ENCODE measurements at places on chromosomes 7 and 10. TPM values are rescaled to one million over a fixed set of nuclear protein-coding genes. Genes with fewer than 3 reads are reported as not detected.

DNA sequence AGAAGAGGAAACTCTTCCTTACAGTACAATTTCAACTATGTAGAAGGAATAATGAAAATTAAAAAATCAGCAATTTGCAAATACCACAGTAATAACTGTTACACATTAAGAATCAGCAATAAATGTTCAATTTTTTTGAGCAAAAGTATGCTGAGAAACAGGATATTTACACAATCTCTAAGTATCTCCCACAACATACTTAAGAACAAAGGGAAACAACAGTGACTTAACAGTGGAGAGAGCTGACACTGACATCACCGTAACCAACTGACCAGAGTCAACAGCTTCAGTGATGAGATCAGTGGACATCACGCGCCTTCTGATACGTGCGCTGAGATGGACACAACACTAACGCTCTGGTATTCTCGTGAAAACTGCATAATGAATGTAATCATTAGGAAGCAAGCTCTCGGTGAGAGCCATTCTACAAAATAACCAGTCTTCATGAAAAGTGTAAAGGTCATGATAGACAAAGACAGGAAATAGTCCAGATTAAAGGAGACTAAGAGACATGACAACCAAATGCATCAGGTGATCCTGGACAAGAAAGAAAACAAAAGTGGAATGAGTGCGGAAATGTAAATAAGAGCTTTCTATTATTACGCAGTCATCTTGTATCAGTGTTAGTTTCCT, 82.6 kb downstream of the PIP4K2A start:
- H3K27ac ChIP-seq: no peak overlapping the region
- no peaks in the 10 kb centered on the region for H3K27me3 ChIP-seq
- peaks cover 10% of the 10 kb centered on the region for H3K4me1 ChIP-seq
- no peak overlapping the region for H3K4me3 ChIP-seq
- no peak for DNase-seq

- H3K27me3 ChIP-seq: no peaks in the 10 kb centered on the region
- peaks cover 12% of the 10 kb centered on the region for H3K36me3 ChIP-seq
- peak overlapping the region; percentile 16 for H3K27ac ChIP-seq
- H3K4me3 ChIP-seq: no peak overlapping the region
These were observed 127.2 kb downstream of the NRBF2 start for GRCh38 chr10:63260103-63260859.

DNA sequence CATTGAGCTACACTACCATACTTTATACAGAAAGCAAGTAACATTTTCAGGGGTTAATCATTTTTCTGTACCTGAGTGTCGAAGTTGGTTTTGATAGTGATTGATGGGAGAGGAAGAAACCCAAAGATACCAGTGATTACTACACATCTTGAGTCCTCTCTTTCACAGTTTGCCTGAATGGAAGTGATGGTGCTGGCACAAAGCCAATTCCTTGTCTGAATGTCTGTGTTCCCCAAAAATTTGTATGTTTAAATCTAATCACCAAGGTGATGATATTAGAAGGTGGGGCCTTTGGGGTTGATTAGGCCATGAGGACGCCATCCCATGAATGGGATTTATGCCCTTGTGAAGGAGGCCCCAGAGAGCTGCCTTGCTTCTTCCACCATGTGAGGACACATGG, 696.9 kb upstream of the ANKRD30A start:
- H3K27ac ChIP-seq: no peak overlapping the region
- H3K4me3 ChIP-seq: no peak overlapping the region
- no peak for DNase-seq
- H3K27me3 ChIP-seq: no peaks in the 10 kb centered on the region
- H3K36me3 ChIP-seq: no peaks in the 10 kb centered on the region

- H3K36me3 ChIP-seq: no peaks in the 10 kb centered on the region
- H3K27ac ChIP-seq: peak overlapping the region; percentile 70
- H3K4me1 ChIP-seq: peaks cover 12% of the 10 kb centered on the region
- DNase-seq: peak; percentile 18
- no peaks in the 10 kb centered on the region for H3K27me3 ChIP-seq
These were observed 97.7 kb upstream of the MEOX2 start for GRCh38 chr7:15783987-15784693.

DNA sequence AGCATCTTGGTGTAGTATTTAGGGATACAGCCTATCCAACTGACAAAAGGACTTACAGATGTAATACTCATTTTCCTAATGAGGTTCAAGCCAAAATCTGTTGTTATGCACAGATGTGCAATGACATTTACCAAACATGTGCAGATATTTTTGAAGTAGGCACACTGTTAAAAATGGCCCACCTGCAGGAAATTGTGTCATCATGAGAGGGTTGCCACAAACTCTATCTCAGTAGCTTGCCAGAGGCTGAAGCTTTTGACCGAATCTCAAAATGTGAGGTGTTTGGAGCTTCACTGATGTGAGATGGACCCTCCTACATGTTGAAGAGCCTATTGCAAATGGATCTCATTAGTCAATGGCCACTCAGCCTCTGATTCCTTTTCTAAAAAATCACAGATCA, 89.7 kb upstream of the CSTF2T start:
- H3K4me3 ChIP-seq: no peak overlapping the region
- H3K27ac ChIP-seq: no peak overlapping the region
- H3K4me1 ChIP-seq: no peaks in the 10 kb centered on the region
- H3K27me3 ChIP-seq: no peaks in the 10 kb centered on the region

DNA sequence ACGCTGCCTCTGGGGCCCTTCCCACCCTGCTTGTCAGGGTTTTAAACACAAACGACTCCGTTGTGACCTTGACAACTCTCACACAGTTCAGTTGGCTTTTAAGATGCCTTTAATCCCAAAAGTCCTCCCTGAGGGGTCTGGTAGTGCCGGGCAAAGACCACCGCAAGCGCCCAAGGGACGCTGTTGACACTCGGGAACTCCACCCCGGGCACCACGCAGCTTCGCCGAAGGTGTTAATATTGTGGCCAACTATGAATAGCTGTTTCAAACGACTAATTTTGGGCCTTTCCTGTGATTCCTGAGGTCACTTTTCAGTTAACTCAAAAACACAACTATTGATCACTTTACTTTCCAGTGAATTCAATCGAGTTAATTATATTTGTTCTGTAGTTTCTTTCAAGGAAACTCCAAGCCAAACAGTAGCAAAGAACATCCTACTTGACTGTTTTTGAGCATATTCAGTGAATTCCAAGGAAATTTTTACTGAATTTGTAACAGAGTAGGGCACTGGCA, 958 bp upstream of the ESYT2 start:
- peak overlapping the region; percentile 99 for H3K27ac ChIP-seq
- no peaks in the 10 kb centered on the region for H3K27me3 ChIP-seq
- peak overlapping the region; percentile 81 for H3K4me3 ChIP-seq
- no peak for DNase-seq

GRCh38 chr7:87028636-87029035, 30.8 kb downstream of the ELAPOR2 start:
- no peak overlapping the region for H3K27ac ChIP-seq
- DNase-seq: no peak
- no peaks in the 10 kb centered on the region for H3K27me3 ChIP-seq
- H3K4me3 ChIP-seq: no peak overlapping the region
- no peaks in the 10 kb centered on the region for H3K4me1 ChIP-seq

DNA sequence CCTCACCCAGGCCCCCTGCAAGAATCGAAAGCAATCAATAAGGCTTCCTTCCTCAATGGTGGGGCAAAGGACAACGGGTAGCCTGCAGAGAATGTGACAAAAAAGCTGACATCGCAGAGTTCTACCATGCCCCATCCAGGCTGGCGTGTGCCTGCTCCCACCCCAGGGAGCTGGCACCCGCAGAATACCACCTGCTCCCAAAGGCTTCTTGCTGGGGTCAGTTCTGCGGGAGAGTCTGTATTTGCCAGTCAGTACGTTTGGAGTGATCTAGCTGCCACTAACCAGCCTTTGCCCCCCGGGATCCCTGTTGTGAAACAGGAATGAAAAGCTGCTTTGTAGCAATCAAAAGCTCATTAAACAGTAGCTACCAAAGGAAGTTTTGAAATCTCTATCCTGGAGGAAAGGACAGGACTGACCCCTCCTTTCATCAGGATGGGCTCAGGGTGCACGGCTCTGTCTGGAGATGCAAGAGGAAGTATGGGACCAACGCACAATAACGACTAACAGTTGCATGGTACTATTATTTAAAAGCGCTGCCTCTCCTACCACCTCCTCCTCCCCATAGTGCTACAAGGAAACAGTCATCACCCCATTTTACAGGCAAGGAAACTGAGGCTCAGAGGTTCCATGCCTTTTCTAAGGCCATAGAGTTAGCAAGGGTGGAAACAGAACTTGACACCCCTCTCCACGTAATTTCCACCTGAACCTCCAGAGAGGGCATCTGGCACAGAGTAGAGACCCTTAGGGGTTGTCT, 67.0 kb downstream of the FGFR2 start:
- DNase-seq: no peak
- H3K27ac ChIP-seq: no peak overlapping the region
- H3K36me3 ChIP-seq: peaks cover 2% of the 10 kb centered on the region
- H3K4me1 ChIP-seq: peaks cover 12% of the 10 kb centered on the region
- no peak overlapping the region for H3K4me3 ChIP-seq
- no peaks in the 10 kb centered on the region for H3K27me3 ChIP-seq

GRCh38 chr10:102066399-102067088, 1.4 kb downstream of the HPS6 start:
- no peak for DNase-seq
- H3K4me3 ChIP-seq: peak overlapping the region; percentile 59
- no peaks in the 10 kb centered on the region for H3K4me1 ChIP-seq
- peaks cover 3% of the 10 kb centered on the region for H3K27me3 ChIP-seq
- no peaks in the 10 kb centered on the region for H3K36me3 ChIP-seq

- no peak overlapping the region for H3K27ac ChIP-seq
- no peaks in the 10 kb centered on the region for H3K36me3 ChIP-seq
- no peaks in the 10 kb centered on the region for H3K4me1 ChIP-seq
- no peak for DNase-seq
These were observed 90.0 kb upstream of the ADRB1 start for GRCh38 chr10:113953505-113954272.

DNA sequence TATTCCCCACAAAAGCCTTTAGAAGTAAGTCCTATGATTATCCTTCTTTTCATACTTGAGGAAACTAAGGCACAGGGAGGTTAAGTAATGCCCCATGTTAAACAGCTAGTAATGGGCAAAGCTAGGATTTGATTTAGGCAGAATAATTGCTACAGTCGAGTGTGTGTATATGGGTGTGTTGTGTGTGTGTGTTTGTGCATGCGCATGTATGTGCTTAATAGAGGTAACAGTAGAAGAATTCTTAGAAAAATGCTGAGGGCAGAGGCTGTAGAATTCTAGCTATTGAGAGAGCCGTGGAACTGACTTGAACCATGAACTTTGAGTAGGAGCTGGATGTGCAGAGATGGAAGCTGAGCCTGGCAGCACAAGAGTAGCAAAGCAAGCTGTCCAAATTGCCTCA, 131.3 kb upstream of the WNT16 start:
- no peak overlapping the region for H3K27ac ChIP-seq
- no peaks in the 10 kb centered on the region for H3K27me3 ChIP-seq
- H3K4me3 ChIP-seq: no peak overlapping the region
- no peak for DNase-seq

- no peak overlapping the region for H3K27ac ChIP-seq
- no peak for DNase-seq
- no peaks in the 10 kb centered on the region for H3K4me1 ChIP-seq
- H3K36me3 ChIP-seq: peaks cover 71% of the 10 kb centered on the region
These were observed 17.6 kb downstream of the NUP205 start for GRCh38 chr7:135575296-135575695.

DNA sequence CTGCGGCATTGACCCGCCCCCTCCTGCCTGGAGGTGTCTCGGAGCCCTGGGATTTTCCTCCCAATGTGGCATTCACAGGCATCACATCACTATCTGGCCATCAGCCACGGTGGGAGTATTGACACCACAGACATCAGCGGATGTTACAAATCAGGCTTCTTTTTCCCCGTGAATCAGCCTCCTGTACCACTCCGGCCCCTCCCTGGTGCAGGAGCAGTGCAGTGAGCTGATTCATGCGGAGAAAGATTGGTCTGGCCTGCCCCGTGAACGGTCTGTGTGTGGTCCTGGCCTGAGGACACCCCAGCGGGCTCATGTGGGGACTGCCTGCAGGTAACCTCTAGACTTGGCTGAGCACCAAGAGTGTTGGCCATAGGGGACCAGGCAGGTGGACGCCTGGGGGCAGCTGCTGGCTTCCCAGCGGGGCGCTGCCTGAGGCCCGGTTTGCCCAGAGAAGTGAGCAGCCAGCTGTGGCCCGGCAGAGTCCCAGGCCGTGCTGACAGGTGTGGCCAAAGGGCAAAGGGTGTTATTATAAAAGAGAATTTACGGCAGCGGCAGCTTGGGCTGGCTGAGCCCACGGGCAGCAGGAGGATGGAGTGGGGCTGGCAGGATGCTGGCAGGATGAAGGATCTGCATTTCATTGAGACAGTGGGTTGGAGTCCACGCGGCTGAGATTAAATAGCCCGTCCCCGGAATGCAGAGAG, 32.1 kb upstream of the GNA12 start:
- no peaks in the 10 kb centered on the region for H3K36me3 ChIP-seq
- no peak overlapping the region for H3K27ac ChIP-seq
- no peaks in the 10 kb centered on the region for H3K27me3 ChIP-seq

DNA sequence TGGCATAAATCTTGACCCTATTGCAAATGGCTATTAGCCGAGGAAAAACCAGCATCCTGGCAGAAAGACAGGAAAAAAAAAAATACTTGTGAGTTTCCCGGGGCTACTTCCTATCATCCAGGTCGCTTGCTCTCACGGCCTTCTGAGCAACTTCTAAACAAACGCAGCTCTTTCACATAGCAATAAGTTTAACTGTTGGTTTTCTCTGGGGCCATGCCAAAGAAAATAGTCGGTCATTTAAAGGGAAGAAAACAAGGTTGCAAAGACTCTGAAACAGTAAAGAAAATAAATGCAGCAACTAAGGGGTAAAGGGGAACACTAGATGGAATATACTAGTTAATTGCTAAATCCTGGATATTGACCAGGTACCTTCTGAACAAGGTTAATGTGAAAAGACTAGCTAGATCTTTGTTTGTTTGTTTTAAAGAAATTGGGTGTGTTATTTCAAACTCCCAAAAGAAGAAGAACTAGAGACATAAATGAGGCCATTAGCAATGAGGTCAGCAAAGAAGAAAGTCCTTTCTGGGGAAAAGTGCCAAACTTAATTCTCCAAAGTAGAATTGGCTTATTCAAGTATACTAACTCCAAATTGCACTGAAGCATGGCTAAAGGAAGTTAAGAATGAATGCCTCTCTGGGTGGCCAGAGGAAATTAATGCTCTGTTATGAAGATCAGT, 54.2 kb downstream of the SLC39A12 start:
- no peak overlapping the region for H3K27ac ChIP-seq
- H3K4me1 ChIP-seq: peaks cover 10% of the 10 kb centered on the region
- H3K4me3 ChIP-seq: no peak overlapping the region
- no peaks in the 10 kb centered on the region for H3K36me3 ChIP-seq

FAM25A gene
- polyA plus RNA-seq: not detected

LRIT1 gene
- polyA plus RNA-seq: not detected

SLC16A12 gene
- 7.6 TPM for polyA plus RNA-seq

ASIC3 gene
- polyA plus RNA-seq: 5.2 TPM

KAZALD1 gene
- 27.5 TPM for polyA plus RNA-seq

ORAI2 gene
- 25.5 TPM for polyA plus RNA-seq
